ENCODE measurements at places on chromosomes 5 and 9. TPM values are rescaled to one million over a fixed set of nuclear protein-coding genes. Genes with fewer than 3 reads are reported as not detected.

DNA sequence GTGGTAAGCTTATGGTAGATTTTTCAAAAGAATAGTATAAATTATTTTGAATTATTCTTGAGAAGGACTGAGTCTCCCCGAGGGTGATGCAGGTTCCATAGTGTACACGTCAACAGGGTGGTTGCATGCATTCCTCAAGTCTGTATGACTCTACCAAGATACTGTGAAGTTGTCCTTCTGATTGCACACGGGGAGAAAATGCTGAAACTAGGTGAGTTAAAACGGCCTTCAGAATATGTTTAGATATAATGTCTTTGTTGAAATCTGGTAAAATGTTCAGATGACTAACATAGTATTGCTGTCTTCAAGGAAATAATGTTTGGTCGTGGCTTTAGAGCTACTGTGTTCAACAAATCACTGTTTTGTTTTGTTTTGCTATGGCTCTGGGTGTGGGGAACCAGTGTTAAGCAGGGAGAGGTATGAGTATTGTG lies 22.4 kb upstream of the TNFAIP8 start:
- no peak for DNase-seq

GRCh38 chr9:72140586-72140985 lies 8.7 kb upstream of the GDA start:
- no peak for DNase-seq

The EIF4E1B gene
- total RNA-seq, result not detected

The SPINK7 gene
- total RNA-seq, result not detected

- DNase-seq, result no peak
Measured at GRCh38 chr9:35431467-35431866, 58.4 kb upstream of the RUSC2 start.

The CCNI2 gene
- 0.04 TPM for total RNA-seq

The IL9 gene
- not detected for total RNA-seq
